Mesendoderm (in vitro differentiated cells): ENCODE measurements at places on chromosomes 1 and 21.

DNA sequence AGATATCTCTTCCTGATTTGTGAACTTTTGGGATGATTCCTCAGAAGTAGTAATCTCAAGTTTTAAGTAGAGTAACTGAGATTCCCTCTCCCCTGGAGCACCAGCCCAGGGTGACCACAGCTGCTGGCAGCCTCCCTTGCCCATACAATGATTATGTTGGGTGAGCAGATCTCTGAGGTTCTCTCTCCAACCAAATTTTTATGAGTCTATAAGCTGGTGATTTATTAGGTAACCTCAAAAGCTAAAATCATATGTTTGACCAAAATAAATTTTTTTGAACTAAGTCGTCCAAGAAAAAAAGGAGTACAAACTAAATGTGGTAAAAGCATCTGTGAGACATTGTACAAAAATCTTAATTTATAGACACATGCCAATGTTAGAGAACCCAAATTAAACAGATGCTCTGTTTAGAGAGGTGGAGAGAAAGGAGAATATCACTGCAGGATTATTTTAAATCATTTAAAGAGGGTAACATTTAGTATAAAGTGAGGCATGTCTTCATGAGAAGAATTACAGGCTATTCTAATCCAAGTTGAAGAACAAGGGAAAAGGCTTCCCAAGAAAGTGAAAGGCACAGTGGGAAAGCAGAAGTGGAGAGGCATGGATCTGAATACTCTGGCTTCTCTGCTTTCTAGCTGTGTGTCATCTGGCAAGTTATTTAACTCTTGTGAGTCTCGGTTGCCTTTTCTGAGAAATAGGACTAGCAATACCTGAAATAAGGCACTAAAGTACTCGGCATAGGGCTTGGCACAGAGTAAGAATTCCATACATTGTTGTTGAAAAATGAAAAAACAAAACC lies 2.5 kb downstream of the AKNAD1 start:
- DNase-seq: no peak

GRCh38 chr1:226653311-226653921 lies 85.7 kb downstream of the ITPKB start:
- no peak for DNase-seq

- peak; percentile 15 for DNase-seq
These were observed 44.0 kb downstream of the ZSCAN20 start for GRCh38 chr1:33516428-33516827.

- DNase-seq: no peak
These were observed 144.1 kb upstream of the TNR start for GRCh38 chr1:175887521-175887920.

DNA sequence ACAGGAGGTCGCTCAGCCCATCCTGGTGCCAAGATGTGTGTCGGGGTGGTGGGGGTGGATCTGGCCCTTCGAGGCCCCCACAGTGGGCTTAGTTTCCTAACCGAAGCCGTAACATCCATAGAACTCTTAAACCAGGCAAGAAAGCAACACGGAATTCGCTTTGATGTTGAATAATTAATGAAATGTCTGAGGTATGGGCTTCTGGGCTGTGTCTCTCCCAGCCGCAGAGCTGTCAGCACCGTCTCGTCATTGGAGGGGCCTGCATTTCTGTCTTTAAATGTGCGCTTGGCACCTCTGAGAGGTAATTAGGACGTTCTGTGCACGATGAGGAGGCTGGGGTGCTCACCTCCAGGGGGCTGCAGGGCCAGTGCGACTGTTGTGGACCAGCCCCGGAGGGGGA lies 13.3 kb upstream of the PLCH2 start:
- DNase-seq: no peak

DNA sequence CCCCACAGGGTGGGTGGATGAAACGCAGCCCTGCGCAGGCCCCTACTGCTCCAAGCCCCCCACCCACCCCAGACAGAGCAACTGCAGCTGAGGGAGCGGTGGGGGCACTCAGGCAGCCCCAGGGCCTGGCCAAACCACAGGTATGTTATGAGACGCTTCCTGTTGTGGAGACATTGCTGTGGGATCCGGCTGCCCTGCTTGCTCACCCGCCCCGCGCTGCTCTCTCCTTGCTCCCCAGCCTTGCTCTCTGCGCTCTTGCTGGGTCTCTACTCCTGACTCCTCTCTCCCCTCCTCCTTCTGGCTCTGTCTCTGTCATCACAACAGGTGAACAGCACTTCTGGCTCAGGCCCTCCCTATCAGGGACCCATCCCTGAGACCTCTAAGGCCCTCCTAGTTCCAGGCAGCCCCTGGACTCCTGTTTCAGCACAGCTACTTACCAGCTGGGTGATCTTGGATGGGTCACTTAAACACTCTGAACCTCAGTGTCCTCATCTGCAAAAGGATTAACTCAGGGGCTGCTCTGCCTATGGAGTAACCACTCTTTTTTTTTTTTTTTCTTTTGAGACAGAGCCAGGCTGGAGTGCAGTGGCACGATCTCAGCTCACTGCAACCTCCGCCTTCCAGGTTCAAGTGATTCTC lies 15.9 kb downstream of the COL8A2 start:
- DNase-seq: no peak

DNA sequence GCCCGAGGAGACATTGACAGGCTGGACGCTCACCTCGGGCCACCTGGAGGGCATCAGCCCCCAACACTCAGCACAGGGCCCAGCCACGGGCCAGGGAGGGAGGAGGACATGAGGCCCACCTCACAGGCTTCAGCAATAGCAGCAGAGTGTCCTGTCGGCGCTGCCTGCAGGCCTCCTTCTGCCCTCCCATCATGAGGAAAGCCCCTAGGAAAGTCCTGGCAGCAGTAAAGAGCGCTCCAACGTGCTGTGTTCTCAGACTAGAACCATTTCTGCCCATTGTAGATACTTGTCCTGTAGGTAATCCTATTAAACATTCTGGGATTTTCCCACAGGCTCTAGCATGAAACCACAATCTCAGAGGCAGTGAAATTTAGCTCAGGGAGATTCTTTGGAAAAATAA lies 62.0 kb upstream of the GALNT2 start:
- no peak for DNase-seq

DNA sequence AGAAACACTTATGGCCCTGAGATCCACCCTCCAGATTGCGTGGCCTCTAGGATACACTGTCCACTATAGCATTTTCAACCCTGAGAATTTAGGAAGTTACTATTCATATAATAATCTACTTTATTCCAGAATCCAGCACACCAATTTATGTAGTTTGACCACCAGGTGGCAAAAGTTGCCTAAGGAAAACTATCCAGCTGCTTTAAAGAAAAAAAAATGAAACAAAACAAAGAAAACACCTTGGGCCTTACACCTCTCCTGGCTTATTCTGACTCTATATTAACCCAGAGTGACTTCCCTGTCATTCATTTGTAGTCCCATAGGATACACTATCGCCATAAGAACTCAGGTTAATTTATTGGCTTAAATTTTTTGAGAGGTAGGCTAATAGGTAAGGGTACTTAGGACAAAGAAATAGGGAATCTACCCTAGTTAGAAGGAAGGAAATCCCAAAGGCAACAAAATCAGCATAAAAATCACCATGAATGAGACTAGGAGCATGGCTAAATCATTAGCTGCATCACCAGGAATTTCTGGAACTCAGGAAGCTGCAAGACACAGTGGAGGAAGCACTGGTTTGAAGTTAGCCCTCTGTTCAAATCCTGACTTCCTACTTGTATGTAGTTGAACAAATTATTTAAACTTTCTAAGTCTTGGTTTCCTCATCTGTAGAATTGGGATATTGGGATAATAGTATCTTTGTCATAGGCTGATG lies 107.5 kb downstream of the SPAG17 start:
- DNase-seq: peak; percentile 82

DNA sequence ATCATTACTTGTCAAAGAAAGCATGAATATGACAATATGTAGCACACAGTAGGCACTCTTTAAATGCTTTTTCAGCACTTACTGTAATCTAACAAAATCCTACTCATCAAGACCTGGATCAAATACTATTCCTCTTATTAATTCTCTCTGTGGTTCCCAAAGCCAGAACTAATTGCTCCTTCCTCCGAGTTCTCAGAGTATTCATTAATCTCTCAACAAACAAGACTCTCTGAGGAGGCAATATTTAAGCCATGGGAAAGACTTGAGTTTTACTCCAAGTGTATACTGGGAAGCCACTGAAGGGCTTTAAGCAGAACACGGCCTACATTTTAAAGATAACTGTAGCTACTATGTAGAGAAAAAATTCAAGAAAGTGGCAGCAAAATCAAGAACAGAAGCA lies 79.7 kb downstream of the ENAH start:
- no peak for DNase-seq

- no peak for DNase-seq
These were observed 37.4 kb upstream of the RGS16 start for GRCh38 chr1:182641561-182641960.

- DNase-seq: no peak
These were observed 43.1 kb downstream of the OR10J5 start for GRCh38 chr1:159492575-159493323.

DNA sequence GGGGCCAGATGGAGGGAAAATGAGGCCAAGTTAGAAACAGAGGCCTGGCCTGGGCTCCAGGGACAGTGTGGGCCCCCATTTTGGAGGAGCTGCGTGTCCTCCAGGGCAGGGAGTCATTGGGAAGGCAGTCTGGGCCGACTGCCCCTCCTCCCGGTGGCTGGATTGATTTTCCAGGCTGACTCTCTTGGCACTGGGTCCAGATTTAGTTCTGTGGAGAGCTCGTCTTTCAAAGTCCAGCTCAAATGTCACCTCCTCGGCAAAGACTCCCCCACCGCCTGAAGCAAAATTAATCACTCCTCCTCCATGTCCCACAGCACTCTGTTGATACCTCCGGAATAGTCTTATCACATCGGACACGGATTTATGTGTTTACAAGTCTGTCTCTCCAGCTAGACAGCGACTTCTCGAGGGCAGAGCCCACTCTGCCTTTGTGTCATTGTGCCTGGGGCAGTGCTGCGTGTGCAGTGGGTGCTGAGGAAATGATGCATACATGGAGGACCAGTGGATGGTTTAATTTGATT lies 175.1 kb downstream of the CAMTA1 start:
- DNase-seq: no peak

DNA sequence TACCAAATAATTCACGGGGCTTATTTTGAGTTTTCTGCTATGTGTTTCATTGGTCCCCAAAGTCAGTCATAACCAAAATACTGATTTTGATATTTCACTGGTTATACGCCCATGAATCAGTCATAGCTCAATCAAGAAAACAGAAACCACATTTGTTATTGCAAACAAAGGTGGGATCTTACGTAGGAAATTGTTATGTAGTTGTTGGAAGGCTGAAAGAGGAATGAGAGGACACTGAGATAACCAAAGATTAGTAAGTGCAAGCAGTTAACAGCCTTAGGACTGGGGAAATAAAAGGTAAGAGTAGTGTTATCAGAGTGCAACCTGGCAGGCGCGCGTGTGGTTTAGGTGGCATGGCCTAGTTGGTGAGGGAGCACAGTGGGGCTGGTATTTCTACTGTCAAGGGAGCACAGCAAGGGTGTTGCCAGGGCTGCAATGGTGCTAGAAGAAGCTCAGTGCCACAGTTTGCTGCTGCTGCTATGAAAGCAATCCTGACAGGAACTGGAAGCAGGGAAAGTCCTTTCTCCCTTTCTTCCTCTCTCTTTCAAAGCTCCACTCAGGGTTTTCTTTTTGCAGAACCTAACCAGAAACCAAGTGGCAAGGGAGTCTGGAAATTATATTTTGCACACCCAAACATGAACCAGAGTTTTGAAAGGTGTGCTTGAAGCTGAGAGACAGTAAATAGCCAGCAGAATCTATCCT lies 33.7 kb downstream of the RTCA start:
- DNase-seq: no peak

- DNase-seq: peak; percentile 84
These were observed 21.1 kb downstream of the CACNA1E start for GRCh38 chr1:181504399-181504842.

DNA sequence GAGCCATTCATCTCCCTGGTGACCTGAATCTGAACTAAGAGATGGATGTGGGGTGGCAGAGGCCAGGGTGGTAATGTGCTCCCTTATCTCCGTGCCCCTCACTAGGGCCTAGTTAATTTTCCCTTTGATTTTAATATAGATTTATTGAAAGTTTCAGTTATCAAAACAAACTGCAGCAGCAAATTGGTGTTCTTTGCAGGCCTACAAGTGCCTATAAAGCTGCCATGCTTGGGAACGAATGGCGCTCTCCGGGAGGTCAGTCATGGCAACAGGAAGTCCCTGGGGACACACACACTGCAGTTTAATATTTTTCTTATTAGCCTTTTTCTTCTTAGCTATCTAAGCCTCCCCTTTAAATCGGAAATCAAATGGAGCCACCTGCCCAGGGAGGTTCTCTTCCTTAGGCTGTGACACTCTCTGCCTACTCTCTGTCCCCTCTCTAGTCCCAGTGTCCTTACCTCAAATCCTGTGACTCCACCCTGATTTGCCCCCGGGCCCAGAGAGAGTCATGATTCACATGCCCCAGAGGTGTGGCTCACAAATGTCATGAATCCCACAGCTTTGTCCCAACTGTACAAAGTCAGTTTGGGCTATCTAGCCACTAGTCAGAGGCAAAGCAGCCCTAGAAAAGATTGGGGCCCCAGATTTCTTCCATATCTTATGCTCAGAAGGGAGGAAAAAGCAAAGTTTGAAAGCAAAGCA lies 4.3 kb upstream of the ERI3 start:
- DNase-seq: no peak

GRCh38 chr1:150021191-150021694 lies 10.7 kb upstream of the OTUD7B start:
- DNase-seq: no peak

- DNase-seq: no peak
These were observed 385.9 kb downstream of the CAMTA1 start for GRCh38 chr1:7171168-7171567.

- DNase-seq: peak; percentile 87
These were observed at the start of gene COL24A1 for GRCh38 chr1:86156566-86157455. Gene COL24A1 (minus strand): TSS chr1:86156772. CDS start chr1:86156396, 376 bp downstream.

GRCh38 chr1:58434181-58434580 lies 112.3 kb downstream of the OMA1 start:
- no peak for DNase-seq

DNA sequence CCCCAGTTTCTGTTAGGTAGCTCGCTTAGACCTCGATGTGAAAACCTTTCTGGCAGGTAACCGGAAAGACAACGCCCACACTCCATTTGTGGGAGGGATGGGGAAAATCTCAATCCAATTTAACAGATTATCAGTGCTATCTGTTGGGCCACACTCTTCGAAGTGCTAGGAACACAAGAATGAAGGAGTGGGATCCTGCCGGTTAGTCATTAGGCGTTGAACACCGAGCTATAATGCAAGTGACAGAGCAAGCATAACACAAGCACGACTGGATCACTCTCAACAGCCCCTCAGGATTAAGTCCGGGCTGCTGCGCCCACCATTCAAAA lies 531 bp downstream of the SNIP1 start:
- DNase-seq: no peak

- DNase-seq: peak; percentile 18
These were observed 44.3 kb upstream of the GTF2B start for GRCh38 chr1:88935522-88936222.

DNA sequence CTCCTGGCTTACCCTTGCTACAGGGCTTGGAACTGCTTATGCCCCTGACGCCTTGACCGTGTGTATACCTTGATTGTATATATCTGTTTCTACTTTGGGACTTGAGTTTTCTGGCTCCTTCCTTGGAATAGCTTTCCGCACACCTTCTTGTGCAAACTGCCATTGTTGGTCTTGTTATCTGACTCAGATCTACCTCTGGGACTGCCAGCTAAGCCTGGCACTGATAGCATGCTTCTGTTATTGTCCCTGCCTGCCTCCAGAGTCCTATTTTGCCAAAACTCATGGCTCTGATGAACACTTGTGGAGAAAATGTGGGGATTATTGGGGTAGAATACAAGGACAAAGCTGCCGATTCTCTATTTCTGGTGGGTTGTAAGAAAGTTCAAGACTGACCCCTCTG lies 15.4 kb downstream of the FMOD start:
- no peak for DNase-seq
